ENCODE measurements at places on chromosomes 7 and 10.

- DNase-seq: no peak
Measured at GRCh38 chr10:106873770-106874603, 290.5 kb downstream of the SORCS1 start.

GRCh38 chr7:27861747-27862146 is 121.8 kb downstream of the TAX1BP1 start:
- DNase-seq: no peak

DNA sequence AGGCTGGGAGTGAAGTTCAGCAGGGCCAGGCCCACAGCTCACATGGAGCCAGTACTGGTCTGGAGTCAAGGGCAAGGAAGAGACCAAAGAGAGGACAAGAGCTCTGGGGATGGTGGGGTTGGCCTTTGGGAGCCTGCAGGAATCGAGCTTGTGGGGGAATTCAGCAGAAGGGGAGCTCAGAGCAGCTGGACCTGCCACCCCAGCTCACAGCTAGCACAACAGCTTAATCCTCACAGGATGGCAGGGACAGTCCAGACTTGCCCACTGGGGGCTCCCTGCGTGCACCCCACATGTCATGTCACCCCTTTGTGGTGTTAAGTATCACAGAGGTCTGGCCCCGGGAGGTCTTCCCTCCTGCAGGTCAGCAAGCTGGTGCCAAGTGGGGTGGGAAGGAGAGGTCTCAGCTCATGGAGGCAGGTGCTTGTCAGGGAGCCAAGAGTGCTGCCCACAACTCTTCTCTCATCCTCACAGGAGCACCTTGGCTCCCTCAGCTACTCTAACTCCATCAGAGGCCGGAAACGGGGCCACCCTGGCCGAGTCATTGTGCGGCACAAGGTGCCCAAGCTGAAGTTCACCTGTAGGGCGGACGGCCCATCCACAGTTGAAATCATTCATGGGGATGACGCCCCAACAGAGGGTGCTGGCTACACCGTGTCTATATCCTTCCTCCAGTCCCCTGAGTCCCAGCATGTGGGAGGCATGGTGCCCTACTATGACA is 22.5 kb downstream of the CUZD1 start:
- DNase-seq: no peak

DNA sequence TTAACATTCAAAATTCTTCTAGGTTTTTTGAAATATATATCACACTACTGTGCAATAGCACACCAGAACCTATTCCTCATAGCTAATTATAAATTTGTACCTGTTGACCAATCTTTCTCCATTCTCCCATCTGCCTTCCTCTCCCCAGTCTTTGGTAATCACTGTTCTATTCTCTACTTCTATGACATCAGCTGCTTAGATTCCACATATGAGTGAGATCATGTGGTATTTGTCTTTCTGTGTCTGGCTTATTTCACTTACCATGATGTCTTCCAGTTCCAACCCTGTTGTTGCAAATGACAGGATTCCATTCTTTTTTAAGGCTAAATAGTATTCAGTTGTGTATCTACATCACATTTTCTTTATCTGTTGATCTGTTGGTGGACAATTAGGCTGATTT is 54.4 kb upstream of the CCDC6 start:
- DNase-seq: no peak

GRCh38 chr10:10818082-10818481 is 199.6 kb upstream of the CELF2 start:
- DNase-seq: no peak

DNA sequence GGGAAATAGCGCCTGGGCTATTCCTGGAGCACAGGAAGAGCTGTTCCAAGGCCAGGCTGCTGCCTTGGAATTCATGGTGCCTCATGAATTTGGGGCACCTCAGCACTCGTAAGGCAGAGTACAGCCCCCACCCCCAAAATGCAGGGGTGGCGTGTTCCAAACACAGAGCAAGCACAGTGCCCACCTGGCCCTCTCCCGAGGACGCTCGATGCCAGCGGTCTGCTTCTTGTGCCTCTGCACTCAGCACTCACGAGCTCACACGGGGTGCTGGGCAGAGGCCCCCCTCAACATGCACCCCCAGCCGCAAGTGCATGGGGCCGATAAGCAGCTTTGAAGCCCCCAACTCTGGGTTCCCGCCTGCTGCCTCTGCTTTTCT is 60.1 kb downstream of the ZRANB1 start:
- DNase-seq: no peak

DNA sequence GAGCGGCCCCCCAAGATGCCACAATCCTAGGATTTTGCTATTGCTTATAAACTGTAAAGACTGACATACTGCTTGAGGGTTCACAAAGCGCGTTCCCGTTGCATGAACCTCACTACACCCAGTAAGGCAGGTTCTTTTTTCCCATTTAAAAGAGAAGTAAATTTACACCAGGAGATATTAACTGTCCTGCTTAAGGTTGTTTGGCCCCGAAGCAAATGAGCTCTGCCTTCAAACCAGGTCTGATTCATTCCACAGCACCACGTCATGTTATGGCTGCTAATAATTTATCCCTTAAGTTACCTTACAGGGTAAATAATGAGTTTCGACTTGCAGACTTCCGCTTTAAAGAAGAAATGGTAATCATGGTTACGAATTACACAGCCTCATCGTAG is 559 bp upstream of the FKBP14 start:
- no peak for DNase-seq

DNA sequence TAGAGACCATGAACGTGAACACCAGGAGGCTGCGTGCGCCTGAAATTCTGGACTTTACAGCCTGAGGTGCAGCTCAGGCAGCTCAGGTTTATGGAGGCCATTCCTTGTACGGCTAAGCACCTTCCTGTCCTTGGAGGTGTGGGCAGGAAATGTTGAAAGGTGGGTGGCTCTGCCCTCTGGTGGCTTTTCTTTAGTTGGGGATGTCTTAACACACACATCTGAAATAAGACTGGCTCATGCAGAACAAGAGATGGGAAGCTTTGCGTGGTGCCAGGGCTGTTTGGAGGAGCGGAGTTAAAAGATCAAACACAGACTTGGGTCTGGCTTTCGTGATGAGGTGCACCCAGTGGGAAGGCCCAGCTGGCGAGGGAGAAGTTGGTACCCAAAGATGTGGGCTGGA is 64.1 kb downstream of the DOCK1 start:
- DNase-seq: no peak

- DNase-seq: no peak
Measured at GRCh38 chr10:6025683-6026255, 36.4 kb downstream of the IL2RA start.

GRCh38 chr7:48575516-48575915 is 348.8 kb upstream of the CDC14C start:
- no peak for DNase-seq

- no peak for DNase-seq
Measured at GRCh38 chr10:126090443-126090842, 194.1 kb downstream of the FANK1 start.

DNA sequence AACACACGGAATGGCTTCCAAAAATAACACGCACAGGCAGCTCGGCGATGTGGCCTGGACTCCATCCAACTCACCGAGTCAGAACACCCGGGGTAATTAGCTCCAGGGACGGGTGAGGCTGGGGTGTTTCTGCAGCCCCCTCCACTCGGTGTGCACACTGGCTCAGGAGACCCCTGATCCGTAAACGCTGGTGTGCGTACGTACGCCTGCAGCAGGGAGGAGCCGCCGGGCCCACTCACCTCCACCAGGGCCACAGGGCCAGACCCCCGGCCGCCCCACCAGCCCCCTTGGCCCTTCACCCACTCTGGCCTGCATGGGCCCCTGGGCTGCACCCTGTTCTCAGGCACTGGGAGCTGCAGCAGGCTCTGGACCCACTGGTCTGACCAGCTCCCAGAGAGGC is 22.4 kb upstream of the UTF1 start:
- no peak for DNase-seq

DNA sequence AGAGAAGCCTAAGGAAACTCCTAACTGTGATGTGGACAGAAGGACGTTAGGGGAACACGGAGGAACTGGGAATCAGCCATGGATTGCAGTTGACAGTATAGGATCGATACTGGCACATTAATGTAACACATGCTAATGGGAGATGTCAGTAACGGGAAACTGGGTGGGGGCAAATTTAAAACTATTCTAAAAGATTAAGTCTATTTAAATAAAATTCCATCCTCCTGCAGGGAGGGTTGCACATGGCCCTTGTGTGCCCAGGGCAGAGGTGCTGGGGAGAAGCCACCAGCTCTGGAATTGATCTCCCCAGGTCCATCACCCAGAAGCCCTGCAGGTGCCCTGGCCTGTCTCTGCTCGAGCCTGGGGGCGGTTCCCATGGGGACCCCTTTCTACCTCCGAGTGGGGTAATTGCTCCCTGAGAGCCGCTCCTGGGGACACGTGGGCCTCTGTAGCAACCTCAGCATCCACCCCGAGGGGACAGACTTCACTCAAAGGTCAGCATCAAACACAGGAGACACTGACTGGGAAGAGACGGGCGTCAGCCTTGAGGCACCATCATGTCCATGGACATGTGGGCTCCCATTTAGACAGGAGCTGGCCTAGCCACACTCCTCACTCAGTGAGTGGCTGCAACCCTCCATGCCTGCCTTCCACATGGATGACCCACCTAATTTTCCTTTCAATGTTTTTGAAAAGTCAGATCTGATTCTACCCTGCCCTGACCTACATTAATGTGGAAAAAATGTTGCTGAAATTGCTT is 21.1 kb downstream of the SCART1 start:
- no peak for DNase-seq

All from stimulated activated CD8-positive, alpha-beta memory T cell treated with anti-CD3 and anti-CD28 coated beads, Interleukin-2, amount 100 ng/mL, for 1 hour (primary cell).